Purkinje cell (primary cell): ENCODE measurements at places on chromosomes 2 and 18. TPM values are rescaled to one million over a fixed set of nuclear protein-coding genes. Genes with fewer than 3 reads are reported as not detected.

Gene BCL2L11
- polyA plus RNA-seq, result 1.7 and 2.7 TPM in 2 replicates

Gene ALK
- 0.42 and 0.49 TPM in 2 replicates for polyA plus RNA-seq

Gene MRPL44
- polyA plus RNA-seq, result 17.0 and 28.5 TPM in 2 replicates

Gene POMC
- polyA plus RNA-seq, result not detected in 2 replicates

Gene EIF2AK2
- 18.6 and 24.0 TPM in 2 replicates for polyA plus RNA-seq

Gene FAM228A
- polyA plus RNA-seq, result 2.0 and 2.6 TPM in 2 replicates

Gene AMER3
- 0.70 and 1.2 TPM in 2 replicates for polyA plus RNA-seq
